ENCODE measurements at places on chromosomes 11 and 22.

- no peak for DNase-seq
Measured at GRCh38 chr11:78338702-78339101, 78.9 kb downstream of the GAB2 start.

DNA sequence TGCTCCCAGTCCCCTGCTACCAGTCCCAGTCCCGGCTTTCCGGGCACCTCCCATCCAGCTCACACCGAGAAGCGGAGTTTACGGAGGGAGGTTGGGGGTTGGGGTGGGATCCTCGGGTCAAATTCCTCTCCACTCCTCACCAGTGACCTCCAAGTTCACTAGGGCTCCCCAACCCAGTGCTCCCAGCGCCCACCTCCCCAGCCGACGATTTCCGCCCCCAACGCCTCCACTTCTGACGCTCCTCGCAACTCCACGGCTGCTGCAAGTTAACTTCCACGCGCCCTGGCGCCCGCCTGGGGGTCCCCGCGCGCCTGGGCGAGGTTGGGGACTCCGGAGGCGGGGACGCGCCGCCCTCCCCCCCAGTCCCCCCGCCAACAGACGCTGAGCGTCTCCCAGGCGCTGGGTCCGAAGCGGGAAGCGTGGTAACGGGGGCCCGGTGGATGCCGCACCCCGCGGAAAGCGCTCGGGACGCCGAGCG lies 526 bp downstream of the TPST2 start:
- DNase-seq = peak; percentile 24

GRCh38 chr22:40077646-40078016 lies 82.9 kb downstream of the FAM83F start:
- DNase-seq = no peak

DNA sequence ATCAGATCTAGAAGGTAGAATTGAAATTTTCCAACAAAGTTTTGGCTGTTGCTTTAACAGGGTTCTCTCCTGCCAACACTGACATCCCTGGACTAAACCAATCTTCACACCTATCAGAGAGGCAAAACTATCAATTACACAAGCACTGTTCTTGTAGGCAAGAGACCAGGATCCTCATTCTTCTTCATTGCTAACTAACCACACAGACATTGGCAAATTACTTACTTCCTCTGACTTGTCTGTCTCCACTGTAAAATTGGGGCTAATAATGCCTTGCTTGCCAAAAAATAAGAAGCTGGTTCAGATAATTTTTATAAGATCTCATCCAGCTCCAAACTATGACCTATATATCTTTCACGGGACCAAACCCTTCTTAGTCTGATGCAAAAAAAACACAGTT lies 93.8 kb upstream of the DDI1 start:
- DNase-seq = no peak

GRCh38 chr11:97865424-97866012 lies 1155.2 kb upstream of the CNTN5 start:
- no peak for DNase-seq

GRCh38 chr11:60788401-60789125 lies 3.4 kb downstream of the MS4A10 start:
- no peak for DNase-seq

- DNase-seq = no peak
Measured at GRCh38 chr22:32882774-32883530, 81.4 kb downstream of the TIMP3 start.

- DNase-seq = no peak
Measured at GRCh38 chr11:68312117-68312779, at the start of gene LRP5. TSS of gene LRP5 (plus strand) at chr11:68312591. CDS start at chr11:68312715, 124 bp downstream.

DNA sequence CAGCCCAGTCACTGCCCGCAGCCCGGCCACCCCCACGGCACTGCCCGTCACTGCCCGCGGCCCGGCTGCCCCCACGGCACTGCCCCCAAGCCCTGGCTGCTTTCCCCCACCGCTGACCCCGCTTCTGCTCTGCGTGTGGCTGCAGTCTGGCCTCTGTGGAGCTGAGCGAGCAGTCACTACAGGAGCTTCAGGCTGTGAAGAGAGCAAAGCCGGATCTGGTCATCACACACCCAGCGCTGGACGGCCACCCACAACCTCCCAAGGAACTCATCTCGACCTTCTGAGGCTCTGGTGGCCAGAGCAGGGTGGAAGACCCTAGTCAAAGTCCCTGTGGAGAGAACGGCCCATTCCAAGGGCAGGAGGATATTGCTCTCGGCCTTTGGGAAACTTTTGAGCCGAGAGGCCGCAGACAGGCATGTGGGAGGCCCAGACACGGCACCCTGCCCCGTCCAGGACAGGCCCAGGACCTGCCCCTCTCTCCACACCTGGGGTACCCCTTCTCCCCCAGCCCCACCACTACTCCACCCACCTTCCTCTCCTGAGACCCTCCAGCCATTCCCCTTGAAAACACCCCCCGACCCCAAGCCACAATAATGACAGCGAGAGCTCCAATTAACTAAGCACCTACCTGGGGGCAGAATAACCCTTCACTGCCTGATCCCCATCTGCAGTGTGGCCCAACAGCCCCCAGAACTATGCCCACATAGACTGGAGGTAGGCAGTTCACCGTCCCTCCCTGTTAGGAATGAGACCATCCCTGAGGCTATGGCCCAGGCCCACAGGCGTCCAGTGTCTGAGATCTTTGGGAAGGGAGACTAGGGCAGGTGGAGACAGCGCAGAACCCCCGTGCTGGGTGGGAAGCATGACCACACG lies 3.7 kb upstream of the PGGHG start:
- no peak for DNase-seq

DNA sequence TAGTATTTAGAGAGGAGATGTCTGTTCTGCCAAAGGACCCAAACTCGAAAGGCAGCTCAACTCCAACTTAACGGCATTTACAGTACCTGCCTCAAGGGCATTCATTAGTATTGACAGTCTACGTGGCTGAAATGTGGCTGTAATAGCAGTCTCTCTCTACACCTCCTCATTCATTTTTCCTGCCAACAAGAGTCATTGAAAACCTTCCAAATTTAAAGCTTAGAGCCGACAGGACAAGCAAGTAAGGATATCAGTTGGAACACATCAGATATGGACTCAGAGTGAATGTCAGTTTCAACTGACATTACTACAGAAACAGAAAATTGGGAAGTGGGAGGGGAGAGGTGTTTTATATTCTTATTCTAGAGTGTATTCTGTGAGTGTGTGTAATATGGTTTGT lies 253.1 kb downstream of the CADM1 start:
- DNase-seq = no peak

DNA sequence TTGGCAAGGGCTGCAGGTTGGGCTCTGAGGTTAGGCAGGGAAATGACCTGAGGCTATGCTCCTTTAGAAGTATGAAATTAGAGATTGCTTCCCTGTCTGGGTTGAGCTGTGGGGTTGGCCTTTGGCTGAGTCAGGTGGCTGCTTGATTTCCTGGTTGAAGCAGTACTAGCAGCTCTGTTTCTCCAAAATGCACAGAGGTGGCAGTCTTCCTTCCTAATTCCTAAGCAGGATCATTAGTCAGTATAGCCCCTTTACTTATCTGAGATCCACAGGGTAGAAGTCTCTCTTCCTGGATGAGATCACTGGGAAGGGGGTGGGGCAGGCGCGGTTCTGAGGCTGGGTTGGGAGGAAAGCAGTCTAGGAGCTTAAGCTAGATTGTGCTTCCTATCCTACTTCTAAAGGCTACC lies 1917.5 kb downstream of the LRRC4C start:
- no peak for DNase-seq

GRCh38 chr11:105673089-105673488 lies 63.2 kb downstream of the GRIA4 start:
- DNase-seq = peak; percentile 4

GRCh38 chr11:120125024-120125423 lies 12.9 kb downstream of the TRIM29 start:
- no peak for DNase-seq

DNA sequence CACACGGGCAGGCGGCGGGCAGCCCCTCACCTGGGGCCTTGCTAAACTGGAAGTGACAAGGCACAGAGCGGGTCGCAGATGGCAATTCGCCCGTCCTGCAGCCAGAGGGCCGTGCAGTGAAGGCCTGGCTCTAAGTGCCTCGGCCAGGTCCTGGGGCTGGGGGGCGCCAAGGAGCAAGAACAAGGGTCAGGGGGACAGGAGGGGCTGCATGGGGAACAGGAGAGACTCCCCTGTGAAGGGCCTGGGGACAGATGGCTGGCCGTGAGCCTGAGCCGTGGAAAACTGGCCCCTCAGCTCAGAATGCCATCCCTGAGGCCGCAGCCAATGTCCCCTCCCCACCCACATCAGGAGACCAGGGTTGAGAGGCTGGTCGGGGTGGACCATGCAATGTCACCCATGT lies 60.0 kb downstream of the RTL6 start:
- no peak for DNase-seq

DNA sequence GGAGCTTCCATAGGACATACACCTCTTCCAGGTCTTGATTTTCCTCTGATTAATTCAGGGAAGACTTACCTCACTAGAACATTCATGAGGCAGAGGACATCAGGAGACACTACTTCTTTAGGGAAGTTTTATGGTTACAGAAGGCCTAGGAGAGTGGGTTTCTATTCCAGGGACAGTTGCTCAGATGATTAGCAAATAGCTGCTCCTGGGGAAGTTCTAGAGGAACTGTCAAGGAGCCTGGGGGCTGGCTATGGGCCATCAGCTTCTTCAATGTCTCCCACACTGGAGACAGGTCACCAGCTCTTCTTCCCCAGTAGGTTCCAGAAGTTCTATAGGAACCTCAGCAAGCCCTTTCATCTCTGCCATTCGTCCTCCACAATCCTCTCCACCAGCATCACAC lies 11.5 kb upstream of the OR10A5 start:
- DNase-seq = no peak

- DNase-seq = no peak
Measured at GRCh38 chr11:82756765-82757639, 23.3 kb upstream of the FAM181B start.

DNA sequence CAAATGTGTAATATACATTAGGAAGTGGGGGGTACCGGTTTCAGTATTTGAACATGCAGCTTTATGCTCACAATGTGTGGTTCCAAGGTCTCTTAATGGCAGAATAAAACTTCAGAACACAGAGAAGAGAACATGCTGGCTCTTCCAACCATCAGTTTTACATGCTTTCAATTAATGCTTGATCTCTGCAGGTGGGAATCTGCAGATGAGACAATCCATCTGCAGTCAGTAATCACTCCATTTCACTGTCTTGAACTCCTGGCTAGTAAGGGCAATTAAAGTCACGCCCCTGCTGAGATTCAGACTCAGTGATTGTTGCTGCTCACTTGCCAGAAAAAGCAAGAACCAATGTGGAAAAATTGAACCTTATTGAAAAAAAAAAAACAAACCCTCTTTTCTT lies 945.7 kb downstream of the DLG2 start:
- no peak for DNase-seq

DNA sequence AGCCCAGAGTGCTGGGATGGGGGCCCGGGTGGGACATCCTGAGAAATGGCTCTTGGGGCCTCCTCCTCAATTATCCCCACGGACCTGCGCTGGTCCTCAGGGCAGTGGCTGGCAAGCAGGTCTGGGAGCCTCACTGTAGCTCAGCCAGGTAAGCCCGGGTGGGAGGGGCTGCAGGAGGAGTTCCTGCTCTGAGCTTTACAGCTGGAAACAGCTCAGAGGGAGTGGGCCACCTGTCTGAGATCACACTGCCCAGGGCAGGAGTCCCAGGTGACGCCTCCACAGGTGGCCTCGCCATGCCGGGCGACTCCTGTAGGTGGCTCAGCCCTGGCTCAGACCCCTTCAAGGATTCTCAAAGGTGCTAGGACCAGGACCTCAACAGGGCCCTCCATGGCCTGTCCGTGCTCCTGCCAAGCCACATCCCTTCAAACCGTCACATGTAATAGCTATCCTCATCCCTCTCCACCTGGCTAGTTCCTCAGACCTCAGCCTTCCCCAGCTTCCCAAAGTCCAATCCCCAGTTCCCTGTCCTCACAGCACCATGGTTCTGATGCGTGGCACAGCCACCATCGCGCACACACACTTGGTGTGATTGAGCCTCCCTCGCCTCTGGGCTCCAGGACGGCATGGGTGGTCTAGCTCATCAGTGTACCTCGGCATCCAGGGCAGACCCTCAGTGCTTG lies 3.6 kb upstream of the TSSK2 start:
- DNase-seq = no peak

GRCh38 chr11:131234221-131234620 lies 136.2 kb upstream of the NTM start:
- no peak for DNase-seq

DNA sequence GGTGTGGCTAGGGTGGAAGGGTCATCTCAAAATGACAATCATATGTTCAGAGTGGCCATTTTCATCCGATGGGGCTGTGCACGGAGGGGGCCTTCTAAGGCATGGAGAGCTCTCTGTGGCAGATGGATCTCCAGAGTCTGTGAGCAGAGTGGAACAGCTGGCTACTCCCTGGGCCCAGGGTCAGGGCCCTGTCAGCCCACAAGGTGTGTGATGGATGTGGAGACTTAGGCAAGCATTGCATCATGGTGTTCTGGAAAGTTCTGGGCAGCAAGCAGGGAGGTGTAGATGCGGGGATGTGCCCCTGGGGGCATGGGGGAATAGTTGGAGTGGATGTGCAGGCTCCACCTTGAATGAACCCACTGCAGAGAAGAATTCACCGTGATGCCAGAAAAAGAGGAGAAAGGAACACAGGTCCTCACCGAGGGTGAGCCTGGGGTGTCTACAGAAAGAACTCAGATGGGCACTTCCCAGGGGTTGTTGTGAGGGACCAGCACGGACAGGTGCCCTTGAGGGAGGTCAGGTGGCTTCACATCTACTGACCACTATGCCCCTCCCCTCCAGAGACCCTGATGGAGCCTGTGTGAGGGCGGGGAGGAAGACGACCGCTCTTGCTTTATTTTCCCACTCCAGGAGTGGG lies 51.1 kb downstream of the CHRDL2 start:
- no peak for DNase-seq

GRCh38 chr11:36091256-36091811 lies 147.5 kb downstream of the LDLRAD3 start:
- peak; percentile 12 for DNase-seq

DNA sequence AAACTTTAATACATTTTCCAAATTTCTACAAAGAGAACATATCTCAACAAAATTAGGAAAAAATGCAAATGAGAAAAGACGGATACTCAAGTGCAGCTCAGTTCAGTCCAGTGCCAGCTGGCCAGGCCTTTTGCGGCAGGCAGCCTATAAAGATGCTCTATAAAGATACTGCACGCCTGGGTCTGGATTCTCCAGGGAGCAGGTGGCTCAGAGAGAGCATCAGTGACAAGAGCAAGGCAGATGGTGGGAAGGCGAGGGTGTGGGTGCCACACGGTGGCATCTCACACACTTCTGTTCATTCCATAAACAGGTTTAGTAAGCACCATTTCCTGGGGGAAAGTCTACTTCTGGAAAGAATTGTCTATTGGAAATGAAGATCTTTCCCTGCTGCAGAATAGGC lies 18.1 kb upstream of the SCN3B start:
- no peak for DNase-seq

DNA sequence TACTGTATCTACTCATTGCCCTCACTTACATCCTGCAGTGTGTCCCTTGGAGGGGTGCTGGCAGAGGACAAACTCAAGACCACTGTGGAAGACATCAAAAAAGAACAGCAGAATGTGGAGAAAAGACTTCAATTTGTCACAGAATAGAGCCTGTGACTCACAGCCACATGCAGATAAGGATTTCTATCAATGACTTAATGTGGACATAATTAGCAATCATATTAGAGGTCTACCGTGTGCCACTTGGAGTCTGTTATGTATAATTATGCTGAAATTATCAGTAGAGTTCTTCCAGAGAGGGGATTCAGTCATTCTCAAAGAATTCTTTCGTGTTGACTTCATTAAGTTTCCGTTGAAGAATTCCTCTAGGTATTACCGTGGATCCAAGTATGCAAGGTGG lies 473.5 kb downstream of the MIAT start:
- DNase-seq = no peak
